ENCODE measurements at places on chromosomes 5 and 9.

- DNase-seq = peak; percentile 51
Measured at GRCh38 chr9:126449725-126450667, 123.4 kb downstream of the MVB12B start.

GRCh38 chr5:91420879-91421278 lies 37.8 kb upstream of the ARRDC3 start:
- no peak for DNase-seq

- no peak for DNase-seq
Measured at GRCh38 chr5:89191374-89191773, 308.4 kb upstream of the MEF2C start.

DNA sequence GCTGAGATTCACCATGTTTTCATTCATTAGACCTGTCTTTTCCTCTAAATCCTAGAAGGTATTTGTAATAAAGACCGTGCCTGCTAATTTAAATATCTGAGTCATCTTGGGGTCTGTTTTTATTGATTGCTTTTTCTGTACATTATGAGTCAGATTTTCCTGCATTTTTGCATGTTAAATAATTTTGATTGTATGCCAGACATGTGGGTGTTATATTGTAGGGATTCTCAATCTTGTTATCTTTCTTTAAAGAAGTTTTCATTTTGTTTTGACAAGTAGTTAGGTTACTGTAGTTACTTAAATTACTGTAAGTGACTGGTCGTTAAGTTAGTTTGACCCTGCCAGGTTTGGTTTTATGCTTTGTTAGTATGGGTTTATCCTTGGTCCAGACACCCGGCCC lies 35.1 kb downstream of the EXOSC2 start:
- DNase-seq = no peak

DNA sequence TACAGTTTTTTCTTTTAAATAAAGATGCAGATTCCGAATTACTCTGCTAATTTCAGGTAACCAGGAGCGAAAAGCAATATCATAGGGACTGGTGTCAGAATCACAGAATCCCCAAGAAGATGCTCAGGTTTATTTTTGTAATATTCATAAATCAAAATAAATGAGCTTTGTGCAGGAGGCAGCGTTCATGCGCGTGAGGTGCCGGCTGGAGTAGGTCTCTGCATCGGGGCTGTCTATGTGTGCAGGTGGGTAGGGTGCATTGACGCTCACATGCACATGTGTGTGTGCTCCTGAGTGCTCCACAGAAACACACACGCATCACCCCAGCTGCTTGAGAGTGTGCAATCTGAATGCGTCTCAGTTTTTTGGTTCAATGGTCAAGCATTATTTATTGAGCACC lies 226.4 kb downstream of the PBX3 start:
- no peak for DNase-seq

GRCh38 chr5:160640406-160640805 lies 211.6 kb downstream of the ATP10B start:
- no peak for DNase-seq

DNA sequence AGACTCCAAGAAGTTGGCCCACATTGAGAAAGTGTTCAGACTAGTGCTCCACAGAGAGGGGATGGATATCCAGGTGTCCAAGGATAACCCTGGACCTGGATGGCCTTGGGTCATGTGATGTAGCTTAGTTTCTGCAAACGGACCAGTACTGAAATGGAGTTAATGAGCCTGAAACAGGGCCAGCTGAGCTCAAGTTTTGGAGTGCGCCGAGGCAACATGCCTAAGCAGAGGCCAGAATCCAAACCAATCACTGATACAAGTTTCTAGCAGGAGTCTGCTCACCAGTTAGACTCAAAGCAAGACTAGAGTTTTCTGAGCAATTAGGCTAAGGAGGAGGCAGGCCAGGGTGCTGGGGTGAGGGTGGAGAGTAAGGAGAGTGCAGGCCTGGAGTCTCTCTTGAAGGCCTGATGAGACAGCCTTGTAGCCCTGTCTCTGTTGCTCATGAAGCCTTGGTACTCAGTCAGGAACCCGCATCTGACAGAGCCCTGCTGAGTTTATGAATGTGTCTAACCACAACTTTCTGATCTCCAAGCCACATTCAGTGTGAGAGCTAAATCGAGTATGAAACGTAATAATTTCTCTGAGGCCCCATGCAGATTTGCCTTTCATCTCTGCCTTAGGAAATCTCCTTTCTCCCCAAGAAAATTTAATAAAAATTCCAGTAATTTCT lies 68.9 kb upstream of the EQTN start:
- DNase-seq = no peak

DNA sequence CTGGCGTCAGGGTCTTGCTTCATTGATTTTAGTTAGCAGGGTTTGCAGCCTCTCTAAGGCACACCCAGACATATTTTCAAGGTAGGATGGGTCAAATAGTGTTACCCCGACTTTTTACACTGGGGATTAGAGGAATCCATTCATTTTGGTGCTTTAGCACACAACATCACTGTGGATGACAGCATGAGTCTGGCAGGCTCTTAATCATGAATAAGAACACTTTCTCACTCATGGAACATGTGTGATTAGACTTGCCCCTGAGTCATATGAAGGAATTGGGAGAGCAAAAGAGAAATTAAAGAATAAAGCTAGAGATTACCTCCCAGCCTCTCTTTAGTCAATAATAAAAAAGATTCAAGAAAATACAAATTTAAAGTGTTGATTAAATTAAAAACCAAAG lies 175.6 kb downstream of the SEMA5A start:
- DNase-seq = no peak

- DNase-seq = no peak
Measured at GRCh38 chr9:129357773-129358245, 179.7 kb upstream of the IER5L start.

- DNase-seq = no peak
Measured at GRCh38 chr5:148205044-148205806, 2.4 kb downstream of the SPINK6 start.

DNA sequence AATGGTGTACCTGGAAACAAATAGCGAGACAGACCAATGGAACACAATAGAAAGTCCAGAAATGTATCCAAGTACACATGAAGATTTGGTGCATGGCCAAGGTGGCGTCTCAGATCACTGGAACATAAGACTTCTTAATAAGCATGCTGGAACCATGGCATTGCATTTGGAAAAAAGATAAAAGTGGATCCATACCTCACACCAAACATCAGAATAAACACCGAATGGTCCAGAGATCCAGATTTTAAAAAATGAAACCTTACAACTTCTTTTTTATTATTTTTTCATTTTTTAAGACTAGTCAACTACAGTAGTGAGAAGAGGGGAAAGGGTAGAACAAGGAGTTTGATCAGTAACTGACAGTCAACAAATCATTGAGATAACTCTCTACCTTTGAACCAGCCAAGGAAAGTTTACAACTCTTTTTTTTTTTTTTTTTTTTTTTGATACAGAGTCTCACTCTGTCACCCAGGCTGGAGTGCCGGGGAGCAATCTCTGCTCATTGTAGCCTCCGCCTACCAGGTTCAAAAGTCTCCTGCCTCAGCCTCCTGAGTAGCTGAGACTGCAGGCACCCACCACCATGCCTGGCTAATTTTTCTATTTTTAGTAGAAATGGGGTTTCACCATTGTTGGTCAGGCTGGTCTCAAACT lies 8.8 kb upstream of the DUSP1 start:
- no peak for DNase-seq

- DNase-seq = peak; percentile 91
Measured at GRCh38 chr9:133742849-133743444, 4.8 kb upstream of the SARDH start.

- no peak for DNase-seq
Measured at GRCh38 chr5:119537704-119538103, 85.4 kb downstream of the HSD17B4 start.

GRCh38 chr5:112355058-112355685 lies 63.9 kb downstream of the EPB41L4A start:
- no peak for DNase-seq

DNA sequence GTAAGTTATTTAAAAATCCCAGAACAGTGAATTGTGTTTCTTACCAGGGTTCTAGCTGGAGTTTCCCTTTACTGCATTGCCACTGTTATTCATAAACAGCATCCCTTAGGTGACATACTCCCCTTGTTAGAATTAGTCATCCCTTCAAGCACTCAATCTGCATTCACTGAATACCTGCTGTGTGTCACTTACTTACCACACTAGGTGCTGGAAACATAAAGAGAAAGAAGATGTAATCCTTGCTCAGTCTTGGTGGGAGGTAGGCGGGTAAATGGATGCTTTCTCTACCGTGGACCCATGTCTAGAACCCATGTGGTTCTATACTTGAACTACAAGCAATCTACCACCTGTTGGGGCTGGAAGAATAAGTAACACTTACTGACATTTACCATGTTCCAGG lies 371.6 kb downstream of the KDM4C start:
- no peak for DNase-seq

GRCh38 chr5:10778179-10778910 lies 17.3 kb upstream of the DAP start:
- DNase-seq = no peak

- DNase-seq = no peak
Measured at GRCh38 chr5:95110118-95110517, 174.8 kb downstream of the MCTP1 start.

GRCh38 chr5:143403334-143403592 lies 223 bp downstream of the NR3C1 start:
- DNase-seq = no peak

GRCh38 chr9:16039218-16039987 lies 486.6 kb downstream of the CCDC171 start:
- no peak for DNase-seq

All from spleen (tissue), 13 donors.